ENCODE measurements at places on chromosomes 3 and 15. TPM values are rescaled to one million over a fixed set of nuclear protein-coding genes. Genes with fewer than 3 reads are reported as not detected.

DNA sequence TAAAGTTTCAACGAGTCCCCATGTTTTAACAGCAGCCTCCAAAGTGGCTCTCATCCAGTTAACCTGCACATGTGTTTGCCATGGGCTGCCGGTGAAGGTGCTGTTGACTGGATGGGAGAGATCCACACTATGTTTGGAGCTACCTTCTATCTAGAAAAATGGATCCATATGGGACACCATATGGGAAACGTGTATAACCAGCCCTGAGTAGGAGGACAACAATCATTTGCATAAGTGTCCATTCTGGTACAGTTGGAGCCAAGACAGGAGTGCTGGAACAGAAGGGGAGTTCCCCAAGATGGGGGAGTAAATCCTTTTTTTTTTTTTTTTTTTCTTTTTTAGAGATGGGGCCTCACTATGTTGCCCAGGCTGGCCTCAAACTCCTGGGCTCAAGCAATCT lies 36.6 kb downstream of the MKRN2 start:
- H3K27me3 ChIP-seq, result no peaks in the 10 kb centered on the region
- H3K27ac ChIP-seq, result no peak overlapping the region
- no peak for DNase-seq
- H3K36me3 ChIP-seq, result peaks cover 45% of the 10 kb centered on the region
- H3K4me1 ChIP-seq, result no peaks in the 10 kb centered on the region

The SLC15A2 gene
- 0.40 TPM for total RNA-seq

The A4GNT gene
- total RNA-seq, result not detected

The IGF2BP2 gene
- total RNA-seq, result 96.7 TPM

The WDR93 gene
- not detected for total RNA-seq

The C3orf20 gene
- not detected for total RNA-seq

DNA sequence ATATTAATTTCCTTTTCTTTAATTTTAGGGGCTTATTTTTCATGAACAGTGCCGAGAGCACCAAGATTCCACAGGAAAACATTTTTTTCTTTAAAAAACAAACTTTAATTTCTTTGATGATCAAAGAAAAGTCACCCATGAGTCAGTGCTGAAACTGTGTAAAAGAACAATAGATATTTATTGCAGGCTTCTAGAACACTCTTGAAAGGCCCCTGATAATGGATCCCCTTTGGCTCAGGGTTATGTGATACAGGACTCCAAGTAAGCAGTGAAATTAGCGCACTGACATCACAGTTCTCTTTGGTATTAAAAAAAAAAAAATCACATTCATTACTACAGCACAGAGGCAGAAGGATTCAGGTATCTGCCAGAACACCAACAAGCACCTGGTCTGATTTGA lies 66.1 kb upstream of the MYZAP start:
- peaks cover 33% of the 10 kb centered on the region for H3K4me1 ChIP-seq
- H3K36me3 ChIP-seq, result peaks cover 10% of the 10 kb centered on the region
- no peak overlapping the region for H3K4me3 ChIP-seq
- no peak overlapping the region for H3K27ac ChIP-seq
- DNase-seq, result no peak

GRCh38 chr3:58824285-58824684 lies 157.7 kb upstream of the FAM3D start:
- H3K36me3 ChIP-seq, result no peaks in the 10 kb centered on the region
- no peak overlapping the region for H3K4me3 ChIP-seq
- no peak for DNase-seq
- H3K4me1 ChIP-seq, result peaks cover 8% of the 10 kb centered on the region
- H3K27ac ChIP-seq, result no peak overlapping the region

All from osteocyte (in vitro differentiated cells).